Gastroesophageal sphincter (tissue), 4 donors: ENCODE measurements at places on chromosomes 7 and 10. TPM values are rescaled to one million over a fixed set of nuclear protein-coding genes. Genes with fewer than 3 reads are reported as not detected.

The TAS2R41 gene
- total RNA-seq = not detected

The ST8SIA6 gene
- not detected for total RNA-seq

The CCDC146 gene
- 8.7 TPM for total RNA-seq

The SRGN gene
- total RNA-seq = 66.7 TPM

The FXYD4 gene
- total RNA-seq = not detected

The ZNF425 gene
- 3.9 TPM for total RNA-seq

The OSBPL3 gene
- total RNA-seq = 3.2 TPM

The CTAGE6 gene
- total RNA-seq = 1.1 TPM

The CRHR2 gene
- total RNA-seq = 0.15 TPM

The CLRN3 gene
- total RNA-seq = not detected

The WIPF3 gene
- total RNA-seq = 5.9 TPM

The ARL4A gene
- total RNA-seq = 34.9 TPM

The DENND11 gene
- total RNA-seq = 19.9 TPM

The RSPH10B2 gene
- total RNA-seq = not detected

The OR2A25 gene
- total RNA-seq = not detected
